ENCODE measurements at places on chromosomes 2 and 18.
A peak's percentile ranks its signal among the peaks of the same experiment; 100 is the strongest.

GRCh38 chr2:190771726-190772125 is 108.9 kb upstream of the GLS start:
- no peak for DNase-seq

- DNase-seq = no peak
Measured at GRCh38 chr2:37387148-37387835, 42.9 kb downstream of the QPCT start.

DNA sequence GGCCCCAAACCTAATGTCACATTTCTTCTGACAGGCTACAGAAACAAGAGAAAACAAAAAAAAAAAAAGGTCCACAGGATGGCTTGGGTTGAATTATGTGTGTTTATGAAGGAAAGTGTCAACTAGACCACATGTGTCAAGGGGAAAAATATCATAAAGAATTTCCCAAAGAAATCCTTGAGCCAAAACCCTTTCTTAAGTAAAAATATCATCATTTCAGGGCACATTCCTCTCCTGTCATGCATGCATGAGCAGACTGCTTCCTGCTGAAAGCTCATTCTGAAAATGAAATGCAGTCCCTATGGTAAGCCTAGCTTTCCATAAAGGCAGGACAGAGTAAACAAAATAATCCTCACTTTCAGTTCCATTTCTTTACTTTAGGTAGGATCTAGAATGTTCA is 85.7 kb upstream of the RBBP8 start:
- DNase-seq = no peak

GRCh38 chr2:239955989-239956817 is 68.9 kb downstream of the NDUFA10 start:
- no peak for DNase-seq

DNA sequence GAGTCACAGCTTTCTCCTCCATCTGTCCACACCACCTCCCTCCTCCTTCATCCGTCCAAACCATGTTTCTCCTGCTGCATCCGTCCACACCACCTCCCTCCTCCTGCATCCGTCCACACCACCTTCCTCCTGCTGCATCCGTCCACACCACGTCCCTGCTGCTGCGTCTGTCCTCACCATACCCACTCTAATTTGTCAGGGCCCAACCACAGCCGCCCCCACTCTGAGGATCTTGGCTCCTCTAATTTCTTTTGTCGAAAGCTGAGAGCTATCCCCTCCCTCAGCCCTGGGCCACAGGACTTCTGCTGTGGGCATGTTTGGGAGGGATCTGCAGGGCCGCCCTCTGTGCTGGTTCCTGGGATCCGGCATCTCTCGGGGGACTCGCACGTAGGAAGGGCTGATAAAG is 67.4 kb downstream of the TPO start:
- DNase-seq = no peak

DNA sequence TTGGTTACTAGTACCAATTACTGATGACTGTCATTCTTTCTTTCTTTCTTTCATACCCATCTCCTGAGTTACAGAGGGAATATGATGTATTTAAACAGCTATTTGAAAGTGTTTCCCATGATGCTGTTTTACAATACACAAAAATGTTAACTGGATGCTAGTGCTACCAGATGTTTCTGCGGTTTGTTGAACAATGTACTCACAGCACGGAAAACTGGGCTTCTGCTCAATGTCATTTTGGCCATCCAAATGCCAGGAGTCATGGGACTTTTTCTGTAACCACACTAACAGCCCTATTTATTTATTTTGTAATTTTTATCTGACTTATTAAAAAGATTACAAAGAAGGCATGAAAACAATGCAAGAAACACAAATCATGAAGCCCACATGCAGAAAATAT is 313.8 kb downstream of the RIT2 start:
- DNase-seq = no peak

DNA sequence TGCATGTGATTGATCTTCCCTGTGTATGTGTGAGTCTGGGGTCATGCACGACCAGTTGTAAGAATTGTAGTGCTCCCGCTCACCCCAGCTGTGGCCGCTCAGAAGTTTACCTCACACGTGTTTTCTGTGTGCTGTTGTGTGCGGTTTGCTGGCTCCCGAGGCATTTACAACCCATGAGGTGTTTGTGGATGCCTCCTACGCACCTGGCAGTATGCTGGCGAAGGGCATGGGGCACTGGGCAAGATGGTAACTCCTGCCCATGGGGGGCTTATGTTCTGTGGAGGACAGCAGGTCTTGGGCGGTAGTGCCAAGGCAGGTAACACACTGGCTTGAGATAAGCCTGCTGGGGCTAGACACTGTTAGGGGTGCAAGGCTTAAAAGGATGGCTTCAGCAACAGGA is 102.6 kb upstream of the HS6ST1 start:
- no peak for DNase-seq

- no peak for DNase-seq
Measured at GRCh38 chr2:237434866-237435311, 20.9 kb upstream of the COL6A3 start.

- no peak for DNase-seq
Measured at GRCh38 chr2:232377841-232378734, 463 bp upstream of the ALPP start.

- no peak for DNase-seq
Measured at GRCh38 chr18:35949090-35949489, 23.4 kb upstream of the RMP24 start.

- no peak for DNase-seq
Measured at GRCh38 chr2:169108099-169108884, 38.9 kb downstream of the DHRS9 start.

- no peak for DNase-seq
Measured at GRCh38 chr2:120110507-120110906, 97.6 kb downstream of the EPB41L5 start.

GRCh38 chr2:28586867-28587266 is 91.0 kb downstream of the PLB1 start:
- DNase-seq = peak; percentile 50

DNA sequence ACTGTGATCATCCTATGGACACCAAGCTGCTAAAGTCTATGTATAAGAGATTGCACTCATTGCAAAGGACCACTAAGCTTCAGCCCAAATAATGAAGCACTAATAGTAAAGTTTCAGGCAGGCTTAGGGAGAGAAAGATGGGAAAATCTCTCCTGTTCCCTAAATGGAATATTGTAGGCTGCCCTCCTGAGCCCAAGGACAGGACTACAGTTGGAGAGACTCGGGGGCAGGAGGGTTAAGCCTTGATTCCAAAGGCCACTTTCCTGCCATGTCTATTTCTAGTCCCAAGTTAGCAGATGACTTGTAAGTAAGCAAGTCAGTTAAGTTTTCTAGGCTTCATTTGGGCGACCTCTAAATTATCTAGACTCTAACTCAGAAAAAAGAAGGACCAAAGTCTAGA is 9.0 kb downstream of the TMEM247 start:
- DNase-seq = no peak

GRCh38 chr2:177604271-177605065 is 211.9 kb downstream of the AGPS start:
- DNase-seq = peak; percentile 21

DNA sequence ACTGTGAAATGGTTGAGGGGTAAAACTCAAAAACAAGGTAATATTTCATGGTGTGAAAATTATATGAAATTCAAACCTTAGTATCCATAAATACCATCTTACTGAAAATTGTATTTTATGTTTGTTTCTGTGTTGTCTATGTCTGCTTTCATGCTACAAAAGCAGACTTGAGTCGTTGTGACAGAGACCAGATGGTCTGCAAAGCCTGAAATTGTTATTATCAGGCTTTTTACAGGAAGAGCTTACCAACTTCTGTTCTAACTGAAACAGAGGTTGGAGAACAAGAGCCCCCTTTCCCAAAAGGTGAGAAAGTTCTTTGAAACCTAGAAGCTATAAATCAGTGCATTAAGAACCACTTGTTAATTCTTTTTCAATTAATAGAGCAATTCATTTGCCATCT is 110.0 kb downstream of the COL4A4 start:
- DNase-seq = no peak

DNA sequence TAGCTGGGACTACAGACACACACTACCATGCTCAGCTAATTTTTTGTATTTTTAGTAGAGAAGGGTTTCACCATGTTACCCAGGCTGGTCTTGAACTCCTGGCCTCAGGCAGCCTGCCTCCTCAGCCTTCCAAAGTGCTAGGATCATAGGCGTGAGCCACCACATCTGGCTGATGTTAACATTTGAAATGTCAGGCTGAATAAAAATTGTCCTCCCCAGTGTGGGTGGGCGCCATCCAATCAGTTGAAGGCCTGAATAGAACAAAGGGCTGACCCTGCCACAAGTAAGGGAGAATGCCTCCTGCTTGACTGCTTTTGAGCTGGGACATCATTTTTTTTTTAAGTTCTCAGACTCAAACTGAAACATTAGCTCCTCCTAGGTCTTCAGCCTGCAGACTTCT is 21.0 kb upstream of the RHOB start:
- DNase-seq = no peak

DNA sequence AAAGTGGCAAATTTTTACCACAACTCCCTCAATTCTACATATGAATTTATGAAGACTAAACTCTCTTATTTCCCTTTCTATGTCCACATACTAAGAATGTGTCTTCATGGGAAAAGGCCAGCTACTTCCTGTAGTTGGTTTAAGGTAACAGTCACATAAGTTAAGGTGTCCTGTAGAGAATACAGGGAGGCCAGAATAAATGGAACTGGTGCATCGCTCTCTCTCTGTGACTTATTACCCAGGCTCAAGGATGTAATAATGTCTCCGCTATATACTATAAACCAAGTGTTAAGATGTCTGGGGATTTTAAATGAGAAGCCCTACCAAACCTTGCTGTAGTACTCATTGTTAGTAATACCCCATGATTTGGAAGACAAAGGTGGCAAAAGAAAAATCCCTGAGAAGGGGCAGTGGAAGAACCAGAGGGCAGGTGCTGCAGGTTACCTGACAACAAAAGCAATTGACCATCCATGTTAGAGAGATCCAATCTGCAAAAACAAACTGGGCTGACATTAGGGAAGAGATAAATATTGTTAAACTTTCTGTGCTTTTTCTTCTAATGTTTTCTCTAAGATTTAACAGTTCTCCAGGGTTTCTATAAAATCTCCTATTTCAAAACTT is 372.8 kb downstream of the TMX3 start:
- no peak for DNase-seq

DNA sequence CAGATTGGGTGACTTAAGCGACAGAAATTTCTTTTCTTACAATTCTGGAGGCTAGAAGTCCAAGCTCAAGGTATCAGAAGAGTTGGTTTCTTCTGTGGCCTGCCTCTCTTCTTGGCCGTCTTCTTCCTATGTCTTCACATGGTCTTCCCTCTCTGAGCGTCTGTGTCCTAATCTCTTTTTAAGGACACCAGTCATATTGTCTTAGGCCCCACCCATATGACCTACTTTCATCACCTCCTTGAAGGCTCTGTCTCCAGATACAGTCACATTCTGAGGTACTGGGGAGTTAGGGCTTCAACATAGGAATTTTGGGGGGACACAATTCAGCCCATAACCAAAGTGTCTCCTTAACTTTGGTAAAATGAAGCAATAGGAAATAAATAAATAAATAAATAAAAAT is 110.9 kb upstream of the EPC2 start:
- DNase-seq = no peak

DNA sequence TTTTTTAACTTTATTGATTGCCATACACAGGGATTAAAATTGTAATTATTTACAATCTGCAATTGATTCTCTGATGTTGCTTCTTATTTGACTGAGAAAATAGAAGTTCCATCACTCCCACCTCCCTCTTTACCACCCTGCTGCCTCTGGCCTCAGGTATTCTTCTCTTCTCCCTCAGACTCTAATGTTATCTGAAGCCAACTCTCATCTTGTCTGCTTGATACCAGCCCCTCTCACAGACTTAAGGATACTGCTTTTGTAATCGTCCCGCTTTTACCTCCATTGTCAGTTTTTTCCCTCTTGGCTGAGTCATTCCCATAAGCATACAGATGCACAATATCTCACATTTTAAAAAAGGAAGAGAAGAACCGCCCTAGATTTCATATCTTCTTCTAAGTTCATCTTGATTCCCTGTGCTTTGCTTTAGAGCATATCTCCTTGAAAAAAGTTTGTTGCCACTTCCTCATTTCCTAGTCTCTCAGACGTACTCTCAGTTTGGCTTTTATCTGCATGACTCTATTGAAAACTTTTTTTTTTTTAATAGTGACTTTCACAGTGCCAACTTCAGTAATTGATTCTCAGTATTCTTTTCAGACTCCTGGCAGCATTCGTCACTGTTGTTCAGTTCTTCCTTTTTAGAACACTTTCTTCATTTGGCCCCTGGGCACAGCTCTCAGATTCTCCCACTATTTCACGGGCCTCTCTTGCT is 31.1 kb downstream of the SPAG16 start:
- no peak for DNase-seq

DNA sequence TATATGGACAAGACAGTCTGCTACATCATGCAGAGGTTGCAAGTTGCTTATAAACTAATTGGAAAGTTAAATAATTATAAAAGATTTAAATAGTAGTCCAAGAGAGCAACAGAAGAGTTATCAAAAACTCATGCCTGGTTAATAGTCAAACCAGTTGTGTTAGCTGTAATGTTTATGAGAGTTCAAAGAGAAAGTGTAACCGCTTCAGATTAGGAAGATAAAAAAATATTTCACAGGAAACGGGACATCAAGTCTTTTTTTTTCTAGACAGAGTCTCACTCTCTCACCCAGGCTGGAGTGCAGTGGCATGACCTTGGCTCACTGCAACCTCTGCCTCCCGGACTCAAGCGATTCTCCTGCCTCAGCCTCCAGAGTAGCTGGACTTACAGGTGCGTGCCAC is 34.6 kb upstream of the RNF125 start:
- DNase-seq = peak; percentile 9

DNA sequence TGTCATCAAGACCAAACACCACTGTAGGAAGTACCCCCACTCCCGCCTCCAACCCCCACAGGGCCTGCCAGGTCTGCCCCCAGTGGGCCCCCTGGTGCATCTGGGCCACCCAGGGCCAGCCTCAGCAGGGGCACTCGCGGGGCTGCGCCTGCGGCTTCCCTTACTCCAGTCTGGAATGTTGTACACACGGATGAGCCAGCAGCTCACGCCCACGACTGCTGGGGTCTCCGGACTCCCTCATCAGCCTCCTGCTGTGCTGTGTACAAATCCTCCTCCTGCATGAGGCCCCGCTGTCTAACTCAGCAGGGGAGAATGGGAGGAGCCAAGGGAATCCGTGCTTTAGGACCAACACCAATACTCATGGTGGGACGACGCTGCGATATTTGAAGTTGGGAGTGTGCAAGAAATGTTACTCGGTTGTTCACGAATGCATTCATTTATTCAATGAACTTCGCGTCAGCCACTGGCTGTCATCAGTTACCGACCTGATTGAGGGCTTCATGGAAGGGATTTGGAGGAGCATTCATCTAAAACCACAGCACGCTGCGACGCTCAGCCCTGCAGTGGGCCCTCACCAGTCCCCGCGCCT is 654 bp upstream of the ASB1 start:
- no peak for DNase-seq

GRCh38 chr2:179860255-179861026 is 971 bp downstream of the ZNF385B start:
- DNase-seq = no peak

- no peak for DNase-seq
Measured at GRCh38 chr2:3005859-3006501, 371.6 kb downstream of the EIPR1 start.

GRCh38 chr2:241722896-241723454 is 11.5 kb upstream of the D2HGDH start:
- no peak for DNase-seq

All from T-helper 1 cell (primary cell).